Fibroblast of the aortic adventitia (primary cell): ENCODE measurements at places on chromosomes 5 and 9. TPM values are rescaled to one million over a fixed set of nuclear protein-coding genes. Genes with fewer than 3 reads are reported as not detected.
A peak's percentile ranks its signal among the peaks of the same experiment; 100 is the strongest.

DNA sequence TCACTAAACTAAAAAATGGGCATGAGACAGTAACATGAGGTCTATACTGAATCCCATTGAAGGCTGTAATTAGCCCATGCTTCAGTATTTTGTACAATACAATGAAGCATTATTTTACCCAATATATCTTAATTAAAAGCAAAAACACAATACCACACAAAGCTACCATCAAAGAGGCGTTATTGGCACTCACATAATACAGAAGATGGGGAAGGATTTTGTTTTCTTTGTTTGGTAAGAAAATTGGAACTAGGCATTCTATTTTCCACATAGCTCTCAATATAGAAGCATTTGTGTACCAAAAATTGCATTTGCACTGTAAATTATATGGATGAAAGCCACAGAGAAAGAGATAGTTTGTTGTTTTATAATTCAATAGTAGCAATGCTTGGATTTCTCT is 761.0 kb downstream of the EFNA5 start:
- no peak for DNase-seq

GRCh38 chr9:88781628-88782391 is 209.5 kb upstream of the S1PR3 start:
- peak; percentile 85 for DNase-seq

GRCh38 chr9:97992219-97992618 is 9.1 kb downstream of the ANP32B start:
- no peak for DNase-seq

DNA sequence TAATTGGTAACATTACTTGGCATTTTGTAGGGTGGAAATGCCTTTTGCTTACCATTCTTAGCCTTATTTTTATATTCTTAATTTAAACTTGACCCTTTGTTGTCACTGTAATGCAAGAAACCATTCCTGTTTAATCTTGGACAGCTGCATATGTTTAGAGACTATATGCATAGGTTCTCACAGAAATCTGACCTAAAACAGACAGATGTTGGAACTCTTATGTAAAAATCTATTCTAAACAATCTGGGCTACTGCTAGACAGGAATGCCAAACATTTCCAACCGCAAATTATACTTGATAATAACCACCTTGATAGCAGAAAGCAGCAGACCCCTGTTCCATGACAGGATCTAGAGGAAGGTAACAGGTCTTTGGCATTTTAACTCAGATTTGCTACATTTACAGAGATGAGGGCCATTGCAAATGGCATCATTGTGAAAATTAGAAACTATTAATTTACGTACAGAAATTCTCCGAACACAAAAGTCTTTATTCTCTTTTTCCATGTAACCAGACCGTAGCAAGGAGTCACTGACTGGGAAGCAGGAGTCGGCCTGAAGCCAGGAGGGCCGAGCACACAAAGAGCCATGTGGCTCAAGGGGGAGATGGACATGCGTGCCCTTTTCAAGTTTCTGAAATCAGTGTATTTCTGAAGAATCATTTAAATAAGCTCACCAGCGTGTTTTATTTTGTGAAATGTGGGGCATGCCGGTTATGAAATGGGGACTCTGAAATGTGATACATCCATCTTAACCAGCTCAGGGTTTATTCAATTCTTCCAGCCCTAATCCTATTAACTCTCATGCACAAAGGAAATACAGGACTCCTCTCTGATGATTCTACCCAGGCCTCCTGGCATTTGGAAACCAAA is 139.3 kb downstream of the AOPEP start:
- peak; percentile 66 for DNase-seq

DNA sequence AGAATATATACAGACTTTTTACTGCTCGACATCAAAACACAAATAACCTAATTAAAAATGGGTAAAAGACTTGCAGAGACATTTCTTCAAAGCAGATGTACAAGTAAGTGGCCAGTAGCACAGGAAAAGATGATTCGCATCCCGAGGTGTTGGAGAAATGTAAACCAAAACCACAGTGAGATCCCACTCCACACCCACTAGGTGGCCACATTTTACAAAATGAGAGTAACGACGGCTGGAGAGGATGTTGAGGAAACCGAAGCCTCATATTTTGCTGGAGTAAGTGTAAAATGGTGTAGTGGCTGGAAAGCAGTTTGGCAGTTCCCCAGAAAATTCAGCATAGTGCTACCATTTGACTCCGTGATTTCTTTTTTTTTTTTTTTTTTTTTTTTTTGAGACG is 21.3 kb upstream of the GBGT1 start:
- DNase-seq: peak; percentile 75

DNA sequence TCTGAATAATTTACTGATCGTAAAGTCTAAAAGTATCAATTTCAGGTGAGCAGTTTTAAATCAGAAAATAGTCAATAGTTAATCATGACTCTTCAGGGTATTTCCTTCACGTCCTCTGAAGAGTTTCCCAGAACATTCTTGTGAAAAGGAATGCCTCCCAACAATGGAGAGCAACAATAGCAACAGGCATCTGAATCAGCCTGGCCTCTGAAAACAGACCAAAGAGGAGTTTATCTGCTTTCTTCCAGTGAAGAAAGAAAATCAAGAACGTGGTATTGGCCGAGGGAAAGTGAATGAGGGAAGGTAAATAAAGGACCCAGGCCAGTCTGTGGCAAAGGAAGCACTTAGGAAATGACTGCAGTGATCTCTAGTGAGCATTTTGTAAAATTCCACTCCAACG is 26.1 kb upstream of the RASGEF1C start:
- DNase-seq: no peak

DNA sequence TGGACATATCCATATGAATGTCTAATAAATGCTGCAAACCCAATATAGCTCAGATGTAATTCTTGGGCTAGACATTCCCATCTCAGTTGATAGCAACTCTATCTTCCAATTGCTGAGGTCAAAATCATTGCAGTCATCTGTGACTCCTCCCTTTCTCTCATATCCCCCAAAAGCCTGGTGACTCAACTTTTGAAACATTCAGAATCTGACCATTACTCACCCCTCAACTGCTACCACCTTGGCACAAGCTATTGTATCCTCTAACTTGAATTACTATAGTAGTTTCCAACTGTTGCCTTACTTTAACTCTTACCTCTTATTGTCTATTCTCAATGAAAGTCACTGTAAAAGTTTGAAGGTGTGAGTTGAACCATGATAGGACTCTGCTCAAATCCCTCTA is 600.1 kb upstream of the RGMB start:
- peak; percentile 81 for DNase-seq

- DNase-seq: no peak
Observed at GRCh38 chr9:134922066-134922931, 4.6 kb upstream of the FCN1 start.

GRCh38 chr5:23353286-23353685 is 154.1 kb upstream of the PRDM9 start:
- DNase-seq: no peak

DNA sequence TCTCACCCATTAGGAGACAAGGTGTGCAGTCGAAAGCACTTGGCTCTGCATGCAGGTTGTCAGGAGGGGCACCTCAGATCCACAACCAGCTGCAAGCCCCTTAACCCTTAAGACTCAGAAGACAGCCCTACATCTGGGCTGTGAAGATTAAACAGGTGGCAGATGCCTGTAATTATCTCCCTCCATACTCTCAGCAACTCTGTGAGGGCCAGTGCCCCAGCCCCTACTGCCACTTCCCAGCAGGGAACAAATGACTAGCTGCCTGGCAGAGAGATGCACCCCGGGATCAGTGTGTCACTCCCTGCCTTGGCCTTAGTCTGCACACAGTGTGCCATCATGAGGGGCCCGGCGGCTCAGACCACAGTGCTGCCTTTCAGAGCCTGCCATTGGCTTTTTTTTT is 42.0 kb downstream of the CRB2 start:
- DNase-seq: no peak

GRCh38 chr9:28365728-28366127 is 792.4 kb upstream of the C9orf72 start:
- DNase-seq: no peak

DNA sequence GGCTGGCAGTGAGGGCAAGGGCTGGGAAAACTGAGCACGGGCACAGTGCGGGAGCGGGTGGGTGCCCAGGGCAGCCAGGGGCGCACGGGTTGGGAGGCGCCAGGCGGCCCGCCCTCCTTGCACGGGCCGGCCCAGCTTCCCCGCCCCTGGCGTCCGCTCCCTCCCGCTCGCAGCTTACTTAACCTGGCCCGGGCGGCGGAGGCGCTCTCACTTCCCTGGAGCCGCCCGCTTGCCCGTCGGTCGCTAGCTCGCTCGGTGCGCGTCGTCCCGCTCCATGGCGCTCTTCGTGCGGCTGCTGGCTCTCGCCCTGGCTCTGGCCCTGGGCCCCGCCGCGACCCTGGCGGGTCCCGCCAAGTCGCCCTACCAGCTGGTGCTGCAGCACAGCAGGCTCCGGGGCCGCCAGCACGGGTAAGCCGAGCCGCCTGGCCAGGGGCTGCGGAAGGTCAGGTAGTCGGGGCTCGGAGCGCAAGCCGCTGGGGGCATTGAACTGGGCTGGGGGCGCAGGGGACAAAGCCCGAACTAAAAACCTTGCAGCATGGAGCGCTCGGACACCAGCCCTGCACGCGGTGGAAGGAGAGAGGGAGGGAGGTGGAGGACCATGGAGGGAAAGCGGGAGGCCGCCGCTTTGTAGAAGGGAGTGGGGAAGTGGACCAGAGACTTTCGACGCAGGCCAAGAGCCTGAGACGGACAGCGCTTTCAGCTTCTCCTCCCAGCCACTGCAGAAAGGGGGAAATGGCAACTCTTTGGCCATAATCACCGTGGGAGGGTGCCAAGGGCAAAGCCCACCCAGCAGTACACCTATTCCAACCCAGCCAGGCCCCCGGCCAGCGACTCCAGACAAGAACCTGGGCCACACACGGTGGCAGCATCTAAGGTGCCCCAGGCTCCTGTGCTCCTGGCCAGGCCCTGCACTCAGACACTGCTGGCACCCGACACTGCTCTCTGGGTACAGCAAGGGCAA is at the start of gene TGFBI:
Gene TGFBI, plus strand, starts transcription at position 207 of the 961 bp plus-strand sequence. Its CDS starts 68 bp downstream, at position 275.
- DNase-seq: peak; percentile 50

DNA sequence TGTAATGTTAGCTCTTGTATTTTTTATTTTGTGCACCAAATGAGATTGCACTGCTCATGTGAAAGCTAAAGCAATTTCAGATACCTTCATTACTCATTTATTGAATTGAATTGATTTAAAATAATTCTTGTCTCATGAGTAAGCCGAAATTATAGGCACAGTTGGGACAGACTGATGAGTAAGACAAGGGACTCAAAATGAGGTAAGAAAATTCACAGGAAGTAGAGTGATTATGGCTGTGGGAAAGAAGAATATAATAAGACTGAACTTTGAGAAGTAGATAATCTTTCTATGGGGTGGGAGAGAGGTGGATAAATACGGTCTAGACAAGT is 51.1 kb downstream of the NUDT12 start:
- DNase-seq: no peak

GRCh38 chr5:121239951-121240350 is 611.7 kb upstream of the FTMT start:
- no peak for DNase-seq

- no peak for DNase-seq
Observed at GRCh38 chr5:79236362-79236969, 535 bp downstream of the JMY start.

DNA sequence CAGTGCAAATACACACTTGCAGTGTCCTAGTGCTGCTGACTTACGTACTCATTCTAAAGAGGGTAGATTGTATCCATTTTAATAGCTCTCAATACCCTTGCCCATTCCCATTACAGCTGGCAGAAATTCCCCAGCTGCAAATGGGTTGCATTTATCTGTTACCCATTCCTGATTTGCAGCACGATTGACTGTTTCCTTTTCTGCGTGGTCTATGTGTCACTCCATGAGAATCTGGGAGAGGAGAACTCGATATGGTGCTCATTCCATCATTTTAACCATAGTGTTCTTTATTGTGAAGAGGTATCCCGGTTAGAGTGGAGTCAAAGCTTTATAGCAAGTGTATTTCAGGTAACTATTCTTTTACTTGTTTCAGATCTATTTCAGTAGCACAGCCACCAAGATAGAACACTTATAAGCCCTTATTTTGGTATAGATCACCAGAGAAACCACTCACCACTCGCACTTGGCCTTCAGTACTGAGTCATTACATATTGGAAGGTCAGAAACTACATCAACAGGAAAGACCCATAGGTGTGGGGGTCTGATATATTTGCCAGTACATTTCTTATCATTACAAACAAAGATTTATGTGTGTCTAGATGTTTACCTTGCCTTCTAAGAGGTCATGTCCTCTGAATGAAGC is 139.5 kb downstream of the MUSK start:
- DNase-seq: no peak

- peak; percentile 0 for DNase-seq
Observed at GRCh38 chr9:10005206-10005605, 607.6 kb downstream of the PTPRD start.

DNA sequence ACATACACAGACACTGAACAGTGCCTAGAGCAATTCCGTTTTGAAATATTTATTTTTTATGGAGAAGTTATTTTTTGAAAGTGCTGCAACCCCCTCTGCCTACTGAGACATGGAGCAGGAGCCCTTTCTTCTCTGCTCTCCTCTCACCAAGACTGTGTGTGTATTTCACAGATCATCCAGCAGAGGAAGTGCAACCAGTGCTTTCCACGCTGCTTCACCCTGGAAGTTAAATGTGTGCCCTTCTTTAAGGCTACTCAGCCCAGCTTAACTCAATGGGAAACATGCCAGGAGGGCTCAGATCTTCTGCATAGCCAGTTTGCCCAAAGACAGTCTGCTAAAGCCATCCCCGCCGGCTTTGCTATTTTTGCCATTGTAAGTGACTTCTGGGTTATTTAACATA is 606.3 kb downstream of the TLE1 start:
- no peak for DNase-seq

DNA sequence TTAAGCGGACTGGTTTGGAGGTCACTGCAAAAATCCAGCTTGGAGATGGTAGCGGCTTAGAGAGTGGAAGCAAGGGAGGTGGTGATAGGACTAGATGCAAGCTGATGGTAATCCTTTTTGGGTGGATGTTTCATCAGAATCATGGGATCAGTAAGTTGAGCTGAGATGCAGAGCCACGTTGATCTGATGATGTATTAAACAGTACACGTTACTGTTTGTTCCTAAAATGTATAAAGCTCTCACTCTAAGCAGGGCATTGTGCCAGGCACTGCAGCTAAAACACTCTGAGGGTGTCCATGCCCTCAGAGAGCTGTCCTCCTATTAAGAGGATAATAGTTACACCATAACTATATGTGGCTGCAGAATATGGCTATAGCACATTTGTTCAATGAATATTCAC is 93.1 kb downstream of the JAKMIP2 start:
- DNase-seq: no peak

DNA sequence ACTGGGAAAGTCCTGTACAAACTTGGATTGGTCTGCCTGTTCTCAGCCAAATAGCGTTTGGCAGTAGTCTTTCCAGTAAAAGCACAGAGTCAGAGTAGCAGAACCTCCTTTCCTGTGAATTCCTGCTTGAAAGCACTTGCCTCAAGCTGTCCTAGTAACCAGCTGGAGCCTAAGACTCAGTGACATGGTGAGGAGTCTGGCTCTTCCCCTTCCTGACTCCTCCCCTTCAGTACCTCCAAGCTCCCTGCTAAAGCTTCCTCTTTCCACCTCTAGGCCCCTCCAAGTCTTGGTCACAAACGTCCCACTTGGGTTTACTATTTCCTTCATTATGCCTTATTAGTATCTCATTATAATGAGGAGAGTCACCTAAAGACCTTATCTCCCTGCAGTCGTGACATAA is 21.4 kb upstream of the FAM81B start:
- DNase-seq: no peak

Gene SERINC5
- 13.5 and 17.1 TPM in 2 replicates for total RNA-seq

Gene PCDHB9
- total RNA-seq: 0.41 and 1.2 TPM in 2 replicates

Gene CCDC192
- not detected in 2 replicates for total RNA-seq
